ENCODE measurements at places on chromosomes 11 and 22.

DNA sequence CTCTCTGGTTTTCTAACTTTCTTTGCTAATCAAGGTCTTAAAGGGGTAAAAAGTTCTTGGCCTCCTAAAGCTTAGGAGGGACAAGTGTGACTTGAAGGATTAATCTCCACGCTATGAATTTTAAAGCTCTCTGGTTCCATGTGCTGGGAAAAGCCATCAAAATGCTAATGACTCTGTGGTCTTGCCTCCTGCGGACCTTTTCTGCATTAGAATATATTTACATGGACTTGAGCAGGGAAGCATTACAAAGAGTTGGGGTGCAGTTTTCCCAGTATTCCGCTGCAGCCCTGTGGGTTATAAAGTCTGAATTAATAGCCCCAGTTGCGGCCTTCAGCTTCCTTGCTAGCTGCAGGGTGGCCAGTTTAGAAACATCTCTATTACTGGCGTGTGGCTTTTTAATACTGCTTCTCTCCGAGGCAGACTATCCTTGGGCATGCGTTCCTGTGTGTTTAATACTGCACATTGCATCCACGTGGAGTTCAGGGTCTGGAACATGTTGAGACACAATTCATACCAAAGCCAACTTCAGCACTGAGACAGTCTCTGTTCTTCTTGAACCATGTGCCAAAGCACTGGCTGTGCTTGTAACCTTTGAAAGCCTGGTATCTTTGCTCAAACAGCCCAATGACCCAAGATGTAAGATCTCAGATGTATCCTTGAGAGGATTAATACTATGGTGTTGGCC, 27.3 kb downstream of the TSPAN18 start:
- no peak overlapping the region for H3K27ac ChIP-seq
- no peak for DNase-seq
- no peaks in the 10 kb centered on the region for H3K27me3 ChIP-seq
- H3K4me1 ChIP-seq: no peaks in the 10 kb centered on the region
- H3K36me3 ChIP-seq: no peaks in the 10 kb centered on the region

DNA sequence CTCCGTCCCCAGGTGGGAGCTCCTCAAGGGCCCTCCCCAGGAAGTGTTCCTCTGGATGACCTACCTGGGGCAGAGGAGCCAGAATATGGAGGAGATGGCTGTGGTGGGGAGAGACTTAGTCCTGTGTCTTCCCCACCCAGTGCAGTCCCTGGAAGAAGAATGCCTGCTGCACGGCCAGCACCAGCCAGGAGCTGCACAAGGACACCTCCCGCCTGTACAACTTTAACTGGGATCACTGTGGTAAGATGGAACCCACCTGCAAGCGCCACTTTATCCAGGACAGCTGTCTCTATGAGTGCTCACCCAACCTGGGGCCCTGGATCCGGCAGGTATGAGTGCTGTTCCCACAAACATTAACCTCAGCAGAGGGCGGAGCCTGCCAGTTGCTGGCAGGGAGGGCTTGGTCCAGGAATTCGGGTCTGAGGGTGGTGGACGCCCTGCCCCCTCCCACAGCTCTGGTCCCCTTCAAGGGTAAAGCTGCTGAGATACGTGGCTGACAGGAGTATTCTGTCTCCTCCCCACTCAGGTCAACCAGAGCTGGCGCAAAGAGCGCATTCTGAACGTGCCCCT, 3.4 kb downstream of the FOLR3 start:
- no peaks in the 10 kb centered on the region for H3K36me3 ChIP-seq
- H3K27me3 ChIP-seq: no peaks in the 10 kb centered on the region
- DNase-seq: no peak
- no peak overlapping the region for H3K27ac ChIP-seq
- H3K4me3 ChIP-seq: no peak overlapping the region

DNA sequence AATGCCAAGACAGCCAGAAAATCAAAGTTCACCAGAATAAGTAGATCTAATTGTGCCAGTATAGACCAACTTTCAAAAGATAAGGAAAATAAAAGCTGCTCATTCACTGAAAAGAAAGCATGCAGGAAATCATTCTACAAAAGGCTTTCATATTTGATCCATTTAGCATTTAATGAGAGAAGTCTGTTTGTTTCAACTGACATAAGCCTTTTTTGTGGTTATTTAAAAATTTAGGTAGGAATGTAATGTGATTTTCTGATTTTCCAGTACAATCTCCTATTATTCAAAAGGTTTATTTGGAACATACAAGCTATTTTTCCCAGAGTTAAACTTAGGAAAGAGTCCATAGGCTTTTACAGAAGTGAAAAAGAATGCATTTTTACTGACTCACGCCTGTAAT, 92.7 kb downstream of the SBF2 start:
- no peak for DNase-seq
- no peaks in the 10 kb centered on the region for H3K36me3 ChIP-seq
- H3K27ac ChIP-seq: no peak overlapping the region

DNA sequence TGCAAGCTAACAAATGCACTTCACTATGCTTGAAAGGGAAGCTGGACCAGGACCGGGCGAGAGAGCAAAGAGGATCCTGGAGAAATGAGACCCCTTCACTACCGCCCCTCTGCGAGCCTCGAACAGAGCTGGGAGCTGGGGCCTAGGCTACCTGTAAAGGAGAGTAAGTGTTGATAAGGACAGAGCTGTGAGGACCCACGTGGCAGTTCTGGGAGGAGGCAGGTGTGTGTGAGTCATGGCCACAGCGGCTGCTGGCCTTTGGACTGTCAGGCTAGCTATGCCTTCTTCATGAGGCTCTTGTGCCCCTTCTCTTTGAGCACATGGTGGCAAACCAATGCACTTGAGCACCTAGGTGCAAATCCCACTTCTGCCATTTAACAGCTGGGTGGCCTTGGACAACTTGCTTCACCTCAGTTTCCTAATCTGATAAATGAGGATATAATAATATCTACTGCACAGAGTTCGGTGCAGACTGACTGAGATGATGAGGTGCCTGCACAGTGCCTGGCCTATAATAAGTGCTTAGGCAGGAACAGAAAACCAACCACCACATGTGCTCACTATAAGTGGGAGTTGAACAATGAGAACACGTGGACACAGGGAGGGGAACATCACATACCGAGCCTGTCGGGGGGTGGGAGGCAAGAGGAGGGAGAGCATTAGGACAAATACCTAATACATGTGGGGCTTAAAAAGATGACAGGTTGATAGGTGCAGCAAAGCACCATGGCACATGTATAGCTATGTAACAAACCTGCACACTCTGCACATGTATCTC, 35.3 kb upstream of the KCNJ11 start:
- no peak overlapping the region for H3K27ac ChIP-seq
- H3K4me1 ChIP-seq: peaks cover 8% of the 10 kb centered on the region
- H3K4me3 ChIP-seq: no peak overlapping the region
- H3K27me3 ChIP-seq: 0 out of 2 replicates have a peak, but pooled peaks cover 2% of the 10 kb centered on the region
- no peaks in the 10 kb centered on the region for H3K36me3 ChIP-seq

GRCh38 chr11:116963813-116964212, 126.4 kb upstream of the APOA1 start:
- no peak overlapping the region for H3K4me3 ChIP-seq
- no peak for DNase-seq
- peaks cover 7% of the 10 kb centered on the region for H3K4me1 ChIP-seq
- no peak overlapping the region for H3K27ac ChIP-seq
- H3K36me3 ChIP-seq: 0 out of 2 replicates have a peak, but pooled peaks cover 1% of the 10 kb centered on the region

All from Caco-2 (cell line).